ENCODE measurements at places on chromosomes 3 and 15.

DNA sequence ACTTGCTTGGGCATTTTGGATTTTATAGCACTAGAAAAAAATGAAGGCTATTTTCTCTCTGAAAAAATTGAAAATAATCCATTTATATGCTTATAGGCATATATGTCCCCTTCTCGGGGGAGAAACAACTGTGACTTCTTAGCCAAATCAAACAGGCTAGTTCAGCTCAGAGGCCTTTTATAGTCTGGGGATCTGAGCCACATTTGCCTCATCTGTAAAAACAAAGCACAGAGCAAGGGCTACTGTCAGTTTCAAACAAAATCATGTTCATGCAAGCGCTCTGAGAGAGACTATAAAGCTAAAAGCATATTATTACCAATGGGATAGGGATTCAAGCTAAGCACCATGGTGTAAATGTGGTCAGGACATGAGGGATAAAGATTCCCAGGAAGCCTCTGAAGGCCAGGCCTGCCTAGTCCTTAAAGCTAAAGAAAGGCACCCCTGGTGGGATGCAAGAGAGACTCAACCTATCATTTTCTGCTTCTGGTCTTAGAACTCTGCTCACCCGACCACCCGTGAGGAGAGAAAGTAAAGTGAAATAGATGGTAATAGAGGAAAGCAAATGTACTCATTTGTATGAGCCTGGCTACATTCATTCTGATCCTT, 51.0 kb upstream of the IL12A start:
- DNase-seq: no peak

- no peak for DNase-seq
Observed at GRCh38 chr3:81550415-81550814, 211.0 kb downstream of the GBE1 start.

DNA sequence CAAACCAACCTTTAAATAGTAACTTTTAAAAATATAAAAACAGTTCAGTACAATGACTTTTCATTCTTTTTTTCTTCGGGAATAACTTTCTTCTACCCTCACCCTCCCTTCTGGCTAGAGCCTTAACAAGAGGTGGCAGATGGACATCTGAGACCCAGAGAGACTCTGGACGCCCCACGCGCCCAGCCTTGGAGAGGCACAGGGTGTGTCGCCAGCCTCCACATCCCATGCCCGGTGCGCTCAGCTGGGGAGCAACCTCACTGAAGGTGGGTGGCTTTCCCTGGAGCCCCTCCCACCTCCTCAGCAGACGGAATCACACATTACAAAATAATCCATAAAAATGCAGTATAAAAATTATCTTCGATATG, 49.5 kb downstream of the TLE3 start:
- no peak for DNase-seq

DNA sequence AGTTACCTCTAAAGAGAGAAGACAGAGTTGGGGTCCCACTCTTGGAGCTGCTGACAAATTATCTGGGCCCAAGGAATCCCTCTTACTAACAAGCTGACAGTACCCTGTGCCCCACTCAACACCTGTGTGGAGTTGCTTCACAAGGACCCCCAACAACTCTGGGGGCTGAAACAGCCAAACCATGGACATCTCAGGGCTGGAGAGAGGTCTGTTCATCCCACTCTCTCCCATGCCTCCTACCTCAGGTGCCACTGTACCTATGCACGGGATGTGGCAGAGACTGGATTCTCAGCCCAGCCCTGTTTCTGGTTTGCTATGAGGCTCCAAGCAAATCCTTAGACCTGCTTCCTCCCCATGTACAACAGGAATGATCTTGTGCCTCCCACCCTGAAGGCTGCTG, 101.7 kb downstream of the ETFA start:
- no peak for DNase-seq

GRCh38 chr3:61966200-61966599, 404.8 kb downstream of the PTPRG start:
- no peak for DNase-seq

GRCh38 chr3:10299679-10300078, 6.9 kb upstream of the GHRL start:
- no peak for DNase-seq

DNA sequence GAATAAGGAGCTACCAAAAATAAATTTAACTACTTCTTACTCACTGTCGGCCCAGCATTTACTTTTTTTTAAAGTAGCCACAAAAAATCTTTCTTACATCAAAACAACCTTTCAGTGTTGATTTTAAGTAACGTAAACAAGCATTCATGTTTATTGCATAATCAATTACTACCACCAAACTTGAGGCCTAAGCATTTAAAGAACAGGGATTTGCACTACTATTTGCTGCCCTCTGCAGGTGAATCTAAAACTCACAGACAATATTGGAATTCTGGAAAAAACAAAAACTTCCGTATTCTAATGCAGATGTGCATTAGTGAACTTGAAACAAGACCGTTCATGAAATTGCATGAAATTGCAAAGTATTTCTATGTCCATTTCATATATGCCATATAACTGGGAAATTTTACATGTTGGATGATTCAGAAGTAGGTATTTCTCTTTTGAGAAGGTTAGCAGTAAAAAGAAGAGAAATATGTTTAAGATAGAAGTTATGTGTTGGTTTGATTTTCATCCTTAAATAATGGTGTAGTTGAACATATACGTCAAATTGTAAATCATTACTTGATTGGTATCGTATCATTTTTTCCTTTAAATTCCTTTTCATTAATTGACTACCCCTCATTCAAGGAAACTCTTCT, 55.6 kb downstream of the CGGBP1 start:
- DNase-seq: peak; percentile 11

DNA sequence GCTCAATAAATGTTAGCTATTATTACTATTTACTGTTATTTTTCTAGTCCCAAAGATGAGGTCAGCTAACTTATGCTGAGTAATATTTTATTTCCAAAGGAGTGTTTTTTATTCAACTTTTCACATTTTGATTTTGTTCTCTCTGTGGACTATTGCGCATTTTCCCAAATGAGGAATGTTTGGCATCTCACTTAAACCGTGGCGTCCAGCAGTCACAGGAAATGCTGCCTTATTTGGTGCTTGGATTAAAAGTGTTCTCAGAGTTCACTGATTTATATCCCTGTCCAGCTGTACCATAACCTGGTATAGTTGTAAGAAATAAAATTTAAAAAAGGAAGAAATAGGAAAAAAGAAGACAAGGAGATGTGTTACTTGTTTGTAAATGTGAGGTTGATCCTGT, 166.8 kb downstream of the THSD4 start:
- DNase-seq: peak; percentile 61

DNA sequence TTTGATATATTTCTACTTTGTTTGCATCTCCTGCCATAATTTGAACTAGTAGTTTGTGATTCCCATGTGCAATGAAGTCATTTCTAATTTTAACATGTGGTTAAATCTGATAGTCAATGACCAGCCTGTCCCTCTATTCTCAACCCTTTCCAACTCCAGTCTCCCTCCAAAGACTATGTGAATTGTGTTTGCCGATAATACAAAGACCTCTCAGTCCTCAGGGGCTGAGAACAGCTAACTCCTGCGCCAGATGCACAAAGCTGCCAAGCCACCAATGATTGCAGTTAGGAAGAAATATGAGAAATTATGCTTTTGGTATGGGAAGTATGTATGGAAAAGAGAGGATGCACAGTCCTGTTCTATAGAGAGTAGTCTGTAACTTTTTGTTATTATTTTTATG, 54.0 kb downstream of the KCNH8 start:
- no peak for DNase-seq

Data from AG09319 (cell line).